Activated CD4-positive, alpha-beta T cell treated with anti-CD3 and anti-CD28 coated beads, Interleukin-2, amount 50 U/mL, for 48 hours (primary cell): ENCODE measurements at places on chromosomes 5 and 9.
A peak's percentile ranks its signal among the peaks of the same experiment; 100 is the strongest.

DNA sequence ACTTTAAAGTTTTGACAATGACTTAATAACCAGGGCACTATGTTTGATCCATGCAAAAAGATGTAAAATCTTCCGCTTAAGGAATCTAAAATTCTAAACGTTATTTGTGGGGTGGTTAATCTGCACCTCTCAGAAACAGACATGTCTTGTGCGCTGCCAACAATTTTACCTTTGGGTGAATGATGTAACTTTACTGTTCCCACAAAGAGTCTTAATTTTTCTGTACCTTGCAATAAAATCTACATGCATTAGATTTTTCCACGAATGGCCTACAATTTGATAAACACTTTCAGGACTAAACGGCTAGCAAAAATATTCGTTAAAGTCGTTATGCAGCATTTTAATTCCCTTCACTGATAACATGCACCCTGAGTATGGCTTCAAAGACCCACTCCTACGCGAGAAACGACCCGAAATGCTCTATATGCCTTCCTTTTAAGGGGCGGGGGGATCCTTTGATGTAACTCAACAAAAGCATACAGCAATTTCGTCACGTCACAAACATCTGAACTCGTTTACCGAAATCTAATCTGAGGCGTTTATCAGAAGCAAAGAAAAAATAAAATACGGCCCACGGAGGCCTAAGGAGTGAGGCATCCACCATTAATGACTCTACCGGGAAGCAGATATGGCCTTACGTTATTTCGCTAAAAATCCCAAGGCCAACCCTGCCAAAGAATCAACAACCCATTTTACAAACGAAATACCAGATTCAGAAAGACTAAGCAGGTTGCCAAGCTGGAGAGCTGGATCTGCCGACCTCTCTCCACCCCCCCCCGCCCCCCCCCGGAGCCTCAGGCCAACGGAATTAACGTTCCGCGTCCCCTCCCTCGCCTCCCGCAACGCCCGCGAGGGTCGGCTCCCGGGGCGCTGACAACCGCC, 621 bp downstream of the AK6 start:
- DNase-seq = peak; percentile 21

GRCh38 chr5:115452536-115453235, 91.9 kb downstream of the FEM1C start:
- DNase-seq = no peak

GRCh38 chr9:89021154-89021803, 30.0 kb downstream of the S1PR3 start:
- no peak for DNase-seq

- DNase-seq = no peak
Observed at GRCh38 chr5:58763390-58763789, 180.5 kb downstream of the RAB3C start.

- DNase-seq = no peak
Observed at GRCh38 chr5:34687269-34688011, 31.3 kb downstream of the RAI14 start.

DNA sequence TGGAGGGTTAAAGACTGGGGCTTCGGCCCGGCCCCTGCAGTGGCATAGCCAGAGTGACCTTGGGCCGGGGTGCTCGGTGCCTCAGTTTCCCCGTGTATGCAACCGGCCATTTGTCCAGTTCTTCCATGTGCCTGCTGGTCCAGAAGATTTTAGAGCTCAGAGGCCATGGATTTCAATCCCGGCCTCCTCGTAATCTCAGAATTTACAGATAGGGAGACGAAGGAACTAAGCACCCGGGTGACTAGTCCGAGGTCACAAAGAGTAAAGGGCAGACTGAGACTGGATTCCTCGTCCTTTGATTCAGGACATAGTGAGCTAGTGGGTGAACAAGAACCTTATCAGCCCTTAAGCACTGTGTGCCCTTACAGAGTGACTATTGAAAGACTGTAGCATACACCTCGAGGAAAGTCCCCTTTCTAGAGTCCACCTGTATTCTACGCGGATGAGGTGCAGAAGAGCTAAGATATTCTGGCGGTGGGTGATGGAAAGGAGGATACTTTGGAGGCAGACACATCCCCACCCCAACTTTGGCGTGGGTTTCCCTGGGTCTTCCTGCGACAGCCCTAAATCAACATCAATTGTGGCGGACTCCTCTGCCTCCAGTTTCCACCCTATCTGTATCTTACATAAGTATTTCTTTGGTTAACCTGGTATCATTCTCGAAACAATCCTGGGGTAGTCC, 597 bp downstream of the SLC31A1 start:
- peak; percentile 6 for DNase-seq

DNA sequence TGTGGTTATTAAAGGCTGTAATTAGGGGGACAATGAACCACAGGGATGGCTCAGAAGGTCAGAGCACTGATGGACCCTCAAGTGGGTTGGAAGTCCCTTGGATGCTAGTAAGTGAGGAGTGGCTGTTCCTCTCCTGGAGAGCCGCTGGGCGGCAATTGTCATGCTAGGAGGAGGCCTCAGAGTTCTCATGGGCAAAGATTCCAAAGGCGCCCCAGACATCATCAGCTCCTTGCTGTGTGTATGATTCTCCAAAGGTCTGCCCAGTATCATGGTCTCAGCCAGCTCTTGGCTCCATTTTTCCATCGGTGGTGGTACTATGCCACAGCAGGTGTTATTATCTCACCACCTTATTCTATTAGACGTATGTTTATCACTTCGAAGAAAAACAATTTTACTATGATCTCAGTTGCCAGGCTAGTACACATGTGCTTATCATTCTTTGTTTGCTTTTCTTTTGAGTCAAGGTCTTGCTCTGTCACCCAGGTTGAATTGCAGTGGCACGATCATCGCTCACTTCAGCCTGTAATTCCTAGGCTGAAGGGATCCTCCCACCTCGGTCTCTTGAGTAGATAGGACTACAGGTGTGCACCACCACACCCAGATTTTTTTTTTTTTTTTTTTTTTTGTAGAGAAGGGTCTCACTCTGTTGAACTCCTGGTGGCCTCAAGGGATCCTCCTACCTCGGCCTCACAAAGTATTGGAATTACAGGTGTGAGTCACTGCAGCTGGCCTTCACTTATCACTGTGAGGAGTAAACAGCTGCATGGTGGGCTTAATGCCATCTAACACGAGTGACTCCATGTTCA, 46.8 kb downstream of the EXOSC2 start:
- DNase-seq = no peak

DNA sequence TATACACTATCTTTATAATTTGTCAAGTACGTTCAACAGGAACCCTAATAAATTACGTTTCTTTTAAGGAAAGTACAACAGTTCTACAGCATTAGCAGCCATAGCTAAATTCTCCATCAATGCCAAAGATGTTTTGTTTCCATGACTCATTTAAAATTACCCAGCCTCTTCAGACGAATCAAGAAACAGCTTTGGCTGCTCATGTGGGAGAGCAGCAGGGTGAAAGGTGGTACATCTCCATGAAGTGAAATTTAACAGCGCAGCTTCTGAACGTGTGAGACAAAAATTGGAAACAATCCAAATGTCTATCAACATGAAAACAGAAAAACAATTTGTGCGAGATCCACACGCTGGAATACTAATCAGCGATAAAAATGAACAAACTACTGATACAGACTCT, 327.3 kb upstream of the CDH6 start:
- DNase-seq = no peak

- DNase-seq = no peak
Observed at GRCh38 chr5:76787237-76787636, 31.6 kb upstream of the F2RL1 start.

- DNase-seq = no peak
Observed at GRCh38 chr5:74340476-74340875, 300.1 kb downstream of the ENC1 start.

DNA sequence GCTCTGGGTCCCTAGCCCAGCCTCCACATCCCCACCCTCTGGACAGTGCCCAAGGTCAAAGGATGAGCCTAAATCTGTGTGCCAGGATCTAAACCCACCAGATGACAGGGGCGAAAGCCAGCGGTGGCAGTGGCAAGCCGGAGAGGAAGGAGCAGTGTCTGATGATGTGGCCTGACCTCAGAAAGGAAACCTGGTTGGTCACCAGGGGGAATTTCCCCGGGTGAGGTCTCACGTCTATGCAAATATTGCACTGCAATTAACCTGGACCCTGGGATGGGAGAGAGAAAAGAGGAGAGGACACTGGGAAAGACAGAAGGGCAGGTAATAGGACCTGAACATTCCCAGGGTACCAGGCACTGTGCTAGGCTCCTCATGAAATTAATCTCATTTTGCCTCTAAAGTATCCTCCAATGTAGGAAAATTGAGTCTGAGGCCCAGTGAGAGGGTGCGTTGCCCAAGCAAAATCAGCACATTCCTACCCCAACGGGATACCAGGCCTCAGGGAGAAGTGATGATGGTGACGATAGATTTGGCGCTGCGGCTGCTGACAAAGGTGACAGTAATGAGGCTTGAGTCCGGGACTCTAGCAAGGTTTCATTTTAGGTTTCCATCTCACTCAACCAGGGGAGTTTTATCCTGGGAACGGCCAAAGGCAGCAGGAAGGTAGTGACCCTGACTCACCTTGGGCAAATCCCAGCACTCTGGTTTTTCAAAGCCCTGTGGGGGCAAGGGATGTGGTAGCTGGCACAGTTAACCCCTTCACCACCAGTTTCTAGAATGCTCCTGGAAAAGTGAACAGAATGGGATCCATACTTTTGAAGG, 13.4 kb upstream of the TNIP1 start:
- peak; percentile 74 for DNase-seq

DNA sequence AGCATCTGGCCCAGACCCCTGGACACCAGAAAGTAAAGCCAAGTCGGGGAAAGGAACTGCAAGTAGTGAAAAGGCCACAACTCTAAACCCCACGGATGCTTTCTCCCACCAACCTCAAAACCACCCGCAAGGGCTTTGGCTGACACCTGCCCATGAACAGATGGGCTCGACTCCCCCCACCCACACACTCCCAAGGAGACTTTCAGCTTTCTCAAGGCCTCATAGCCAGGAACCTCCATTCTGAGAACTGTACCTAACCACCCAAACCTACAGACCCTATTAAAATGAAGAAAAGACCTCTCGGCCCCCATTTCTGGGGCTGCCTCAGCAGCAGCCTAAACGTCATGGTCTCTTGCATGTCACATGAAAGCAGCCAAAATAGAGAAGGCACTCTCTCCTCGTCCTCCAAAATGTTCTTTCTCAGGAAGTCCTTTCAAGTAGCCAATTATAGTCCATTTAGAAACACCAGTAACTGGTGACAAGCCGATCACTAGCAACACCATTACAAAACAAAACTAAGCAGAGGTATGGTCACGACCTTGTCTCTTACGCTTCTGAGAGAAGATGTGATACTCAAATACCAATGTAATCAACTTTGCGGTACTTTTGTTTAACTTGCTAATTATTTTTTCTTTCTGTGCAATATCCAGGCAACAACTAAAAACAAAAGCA, 2.9 kb downstream of the B4GALT1 start:
- DNase-seq = no peak

DNA sequence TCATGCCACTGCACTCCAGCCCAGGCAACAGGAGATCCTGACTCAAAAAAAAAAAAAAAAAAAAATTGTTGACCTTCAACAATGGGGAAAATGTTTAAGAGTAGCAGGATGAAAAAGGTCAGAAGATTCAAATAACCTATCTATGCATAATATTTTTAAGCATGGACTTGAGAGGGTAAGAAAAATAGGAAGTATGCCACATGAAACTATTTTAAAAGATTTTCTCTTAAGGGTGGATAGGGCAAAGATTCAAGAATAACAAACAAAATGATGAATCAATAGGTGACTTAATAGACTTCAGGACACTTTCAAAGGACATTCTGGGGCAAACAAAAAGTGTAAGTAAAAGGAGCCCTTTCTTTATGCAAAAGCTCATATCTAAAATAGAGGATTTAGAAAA, 3.2 kb downstream of the TEX48 start:
- no peak for DNase-seq

- no peak for DNase-seq
Observed at GRCh38 chr9:131889437-131890251, 149.8 kb upstream of the RAPGEF1 start.

DNA sequence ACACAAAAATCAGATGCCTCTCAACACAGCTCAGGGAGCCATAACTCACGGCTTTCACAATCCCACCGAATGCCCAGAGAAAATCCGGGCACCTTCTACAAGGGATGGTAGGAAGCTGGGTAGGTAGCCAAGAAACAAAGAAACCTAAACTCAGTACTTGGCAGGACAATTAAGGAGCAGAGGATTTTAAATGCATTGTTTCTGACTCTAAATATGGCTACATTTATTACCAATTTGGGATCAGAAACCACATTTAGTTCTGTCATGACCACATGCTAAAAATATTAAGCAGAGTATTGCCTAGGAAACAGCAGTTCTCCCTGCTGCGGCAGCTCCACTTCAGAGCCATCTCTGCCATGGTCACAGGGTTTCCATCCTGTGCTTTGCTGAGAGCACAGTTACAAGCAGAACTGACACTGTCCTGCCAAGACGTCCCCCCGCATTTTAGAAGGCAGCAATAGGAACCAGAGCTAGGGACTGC, 57.5 kb downstream of the SIL1 start:
- no peak for DNase-seq

DNA sequence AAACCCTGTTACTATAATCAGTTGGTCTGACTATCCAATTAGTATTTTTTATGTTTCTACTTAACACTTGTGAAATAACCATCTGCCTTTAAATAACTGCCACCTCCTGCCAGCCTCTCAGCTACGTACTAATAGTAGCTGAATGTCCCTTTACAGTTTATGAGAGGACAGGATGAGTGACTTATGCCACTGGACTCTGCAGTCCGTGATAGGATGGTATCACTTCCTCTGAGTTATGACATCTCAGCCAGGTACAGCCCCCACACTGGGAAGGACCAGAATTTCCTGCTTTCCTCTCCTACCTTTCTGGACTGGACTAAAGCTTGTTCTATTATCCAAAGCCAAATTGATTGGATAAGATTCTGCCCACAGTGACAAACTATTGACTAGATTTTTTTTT, 102.9 kb downstream of the ZFAND5 start:
- DNase-seq = no peak

DNA sequence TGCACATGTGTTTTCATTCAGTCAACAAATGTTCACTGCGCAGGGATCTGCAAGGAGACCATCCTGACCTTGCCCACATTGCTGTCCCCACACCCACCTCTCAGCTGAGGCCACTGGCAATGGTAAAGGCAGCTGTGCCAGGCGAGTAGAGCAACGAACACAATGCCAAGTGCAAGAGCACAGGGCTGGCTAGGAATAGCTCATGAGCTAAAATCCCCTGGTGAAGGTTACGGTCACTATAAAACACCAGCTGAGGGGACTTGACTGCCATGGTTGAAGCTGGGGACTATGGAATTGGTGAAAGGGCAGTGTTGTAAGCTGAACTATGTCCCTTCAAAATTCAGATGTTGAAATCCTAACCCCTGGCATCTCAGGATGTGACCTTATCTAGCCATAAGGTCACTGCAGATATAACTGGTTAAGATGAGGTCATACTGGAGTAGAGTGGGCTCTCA, 96.1 kb downstream of the OTULIN start:
- no peak for DNase-seq

GRCh38 chr5:151897896-151898295, 26.8 kb downstream of the GLRA1 start:
- no peak for DNase-seq
